ENCODE measurements at places on chromosomes 13 and 19. TPM values are rescaled to one million over a fixed set of nuclear protein-coding genes. Genes with fewer than 3 reads are reported as not detected.
A peak's percentile ranks its signal among the peaks of the same experiment; 100 is the strongest.

The SLC27A1 gene
- total RNA-seq: 4.1 TPM

The FREM2 gene
- total RNA-seq: 0.19 TPM

DNA sequence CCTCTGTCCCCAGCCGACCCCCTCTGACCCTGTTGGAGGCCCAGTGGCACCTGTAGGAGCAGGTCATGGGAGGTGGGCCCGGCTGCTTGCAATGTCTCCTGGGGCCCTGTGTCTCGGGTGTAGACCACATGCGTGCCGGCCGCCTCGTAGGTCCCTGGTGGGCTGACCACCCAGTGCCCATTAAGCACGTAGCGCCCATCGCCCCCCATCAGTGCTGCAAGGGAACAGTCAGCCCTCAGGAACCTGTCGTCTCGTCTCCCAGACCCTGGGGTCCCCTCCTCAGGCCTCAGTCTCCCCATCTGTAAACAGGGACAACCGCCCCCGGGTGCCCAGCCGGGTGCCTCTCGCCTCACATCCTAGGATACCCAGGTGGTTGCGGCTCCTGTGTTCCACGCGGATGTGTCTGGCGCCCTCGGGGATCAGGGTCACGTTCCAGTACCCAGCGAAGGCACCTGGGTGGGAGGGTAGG is 5.6 kb downstream of the ADAMTSL5 start:
- peaks cover 45% of the 10 kb centered on the region for H3K4me1 ChIP-seq
- peak overlapping the region; percentile 93 for H3K27ac ChIP-seq
- H3K36me3 ChIP-seq: no peaks in the 10 kb centered on the region
- DNase-seq: no peak

DNA sequence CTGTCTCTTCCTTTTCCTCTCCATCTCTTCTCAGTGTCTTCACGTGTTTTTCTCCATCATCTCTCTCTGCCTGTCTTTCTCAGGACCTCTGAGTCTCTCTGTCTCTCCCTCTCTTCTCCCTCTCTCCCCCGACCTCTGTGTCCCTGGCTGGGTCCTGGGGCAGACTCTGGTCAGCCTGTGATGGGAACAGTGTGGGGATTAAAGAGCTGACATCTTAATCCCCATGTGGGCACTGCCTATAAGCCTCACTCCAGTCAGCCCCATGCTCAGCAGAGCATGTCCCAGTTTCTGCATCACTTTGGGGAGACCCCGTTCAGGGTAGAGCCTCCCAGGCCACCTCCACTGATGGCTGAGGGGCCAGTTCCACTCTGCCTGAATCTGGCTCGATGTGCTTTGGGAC is 16.2 kb downstream of the EGLN2 start:
- no peak for DNase-seq
- H3K4me3 ChIP-seq: no peak overlapping the region
- no peaks in the 10 kb centered on the region for H3K27me3 ChIP-seq
- no peaks in the 10 kb centered on the region for H3K36me3 ChIP-seq

DNA sequence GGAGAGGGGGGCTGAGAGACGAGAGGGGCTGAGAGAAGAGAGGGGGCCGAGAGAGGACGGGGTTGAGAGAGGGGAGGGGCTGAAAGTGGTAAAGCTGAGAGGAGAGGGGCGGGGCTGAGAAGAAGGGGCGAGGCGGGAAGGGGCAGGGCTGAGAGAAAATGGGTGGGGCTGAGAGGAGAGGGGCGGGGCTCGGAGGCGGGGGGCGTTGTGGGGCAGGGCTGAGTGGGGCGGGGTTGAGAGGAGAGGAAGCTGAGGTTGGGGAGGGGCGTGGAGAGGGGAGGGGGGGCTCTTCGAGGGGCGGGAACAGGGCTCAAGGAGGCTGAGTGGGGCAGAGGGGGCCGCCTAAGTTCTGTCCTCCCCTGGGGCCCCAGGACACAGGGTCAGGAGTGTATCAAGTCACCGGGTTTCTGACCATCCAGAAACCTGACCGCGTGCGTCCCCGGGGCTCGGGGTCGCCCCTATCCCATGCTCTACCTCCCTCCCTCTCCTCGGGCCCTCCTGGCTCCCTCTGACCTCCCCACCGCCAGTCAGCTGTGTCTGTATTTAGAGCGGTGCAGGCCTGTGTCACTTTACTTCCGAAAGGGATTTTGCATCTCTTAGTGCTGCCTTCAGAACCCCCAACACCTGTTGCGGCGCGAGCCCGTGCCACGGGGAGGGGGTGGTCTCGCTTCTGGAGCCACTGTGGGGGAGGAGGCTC is 38.6 kb upstream of the SEMA6B start:
- peaks cover 8% of the 10 kb centered on the region for H3K4me1 ChIP-seq
- no peak overlapping the region for H3K4me3 ChIP-seq
- no peak overlapping the region for H3K27ac ChIP-seq
- no peaks in the 10 kb centered on the region for H3K36me3 ChIP-seq

GRCh38 chr13:106453101-106453500 is 82.4 kb downstream of the EFNB2 start:
- H3K4me1 ChIP-seq: no peaks in the 10 kb centered on the region
- H3K27ac ChIP-seq: no peak overlapping the region
- no peaks in the 10 kb centered on the region for H3K27me3 ChIP-seq
